NCI-H187 (cell line): ENCODE measurements at places on chromosomes 1 and 21.

GRCh38 chr1:4691766-4692405, 37.5 kb downstream of the AJAP1 start:
- no peak for DNase-seq

DNA sequence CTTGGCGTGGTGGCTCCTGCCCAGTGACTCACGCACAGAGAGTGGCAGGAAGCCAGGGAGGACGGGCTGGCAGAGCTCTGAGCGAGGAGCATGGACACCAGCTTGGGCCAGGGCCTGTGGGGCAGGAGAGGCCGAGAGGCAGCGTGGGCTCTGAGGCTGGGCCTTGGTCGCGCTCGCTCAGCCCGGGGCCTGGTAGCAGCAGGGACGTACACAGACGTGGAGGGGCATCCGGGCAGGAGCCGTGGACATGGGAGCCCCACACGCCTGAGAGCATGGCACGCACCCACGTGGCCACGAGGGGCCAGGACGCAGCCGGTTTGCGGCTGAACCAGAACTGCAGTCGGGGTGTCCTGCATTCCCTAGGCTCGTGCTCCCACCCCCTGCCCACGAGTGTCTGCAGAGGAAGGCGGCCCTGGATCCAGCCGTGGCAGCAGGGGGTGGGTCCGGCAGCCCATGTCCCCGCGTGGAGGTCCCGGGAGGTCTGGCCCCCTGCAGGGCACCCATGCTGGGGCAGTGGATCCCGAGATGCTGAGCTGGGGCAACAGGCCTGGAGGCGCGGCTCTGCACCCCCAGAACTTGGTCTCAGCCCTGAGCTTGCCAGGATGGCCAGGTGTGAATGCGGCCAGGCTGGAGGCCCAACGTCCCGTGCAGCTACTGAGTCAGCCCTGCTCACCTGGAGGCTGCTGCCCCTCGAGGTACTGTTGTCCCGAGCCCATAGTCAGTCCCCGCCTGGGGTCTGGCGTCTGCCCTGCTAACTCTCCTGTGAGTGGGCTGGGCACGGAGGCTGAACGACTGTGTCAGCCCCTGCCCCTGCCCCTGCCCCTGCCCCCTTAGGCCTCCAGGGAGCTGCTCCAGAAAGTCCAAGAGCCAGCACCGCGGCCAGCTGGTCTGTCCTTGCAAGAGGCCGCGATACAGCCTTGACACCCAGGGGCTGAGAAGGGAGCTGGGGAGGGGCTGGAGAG, 61.6 kb downstream of the SLX9 start:
- no peak for DNase-seq

DNA sequence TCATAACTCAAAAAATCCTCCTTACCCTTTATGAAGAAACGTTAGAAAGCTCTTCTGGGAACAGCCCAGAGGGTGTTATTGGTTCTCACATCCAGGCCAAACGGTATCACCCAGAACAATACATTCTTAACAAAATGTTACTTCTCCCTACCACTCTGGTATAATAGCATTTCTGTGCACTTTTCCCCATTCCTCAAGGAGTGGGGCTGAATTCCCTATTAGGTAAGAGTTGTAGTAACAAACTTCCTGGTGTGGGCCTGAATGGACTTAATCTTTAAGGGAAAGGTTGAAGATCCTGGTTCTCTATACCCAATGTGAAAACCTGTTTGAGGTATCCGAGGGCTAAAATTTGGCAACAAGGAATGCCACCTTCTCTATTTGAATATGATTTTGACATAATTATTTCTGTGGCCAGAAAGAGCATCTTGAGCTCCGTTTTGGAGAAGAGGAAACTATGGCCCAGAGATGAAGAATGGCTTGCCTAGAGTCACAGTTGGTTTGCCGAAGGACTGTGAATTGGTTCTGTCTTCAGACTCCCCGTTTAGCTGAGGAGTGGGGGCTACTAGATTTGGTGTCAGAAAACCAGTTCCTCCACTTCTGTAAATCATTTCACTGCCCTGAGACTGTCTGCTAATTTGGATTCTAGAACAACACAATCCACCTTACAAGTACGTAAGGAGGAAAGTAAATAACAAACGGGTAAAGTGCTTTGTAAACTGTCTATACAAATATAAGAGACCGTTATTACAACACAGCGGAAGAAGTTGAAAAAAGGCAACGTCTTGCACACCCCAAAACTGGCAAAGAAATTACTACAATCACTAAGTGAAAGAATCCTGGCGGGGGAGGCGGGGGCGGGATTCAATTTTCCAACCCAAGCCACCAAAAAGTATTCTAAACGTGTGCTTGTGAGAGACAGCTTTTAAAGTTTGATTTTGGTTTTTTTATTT, 2.3 kb downstream of the ANP32E start:
- DNase-seq = no peak

- DNase-seq = no peak
Observed at GRCh38 chr1:200317236-200317635, 92.6 kb downstream of the ZNF281 start.

- peak; percentile 85 for DNase-seq
Observed at GRCh38 chr1:204791453-204792353, 79.0 kb upstream of the NFASC start.

GRCh38 chr1:58784758-58785441, 1.1 kb upstream of the JUN start:
- peak; percentile 19 for DNase-seq

DNA sequence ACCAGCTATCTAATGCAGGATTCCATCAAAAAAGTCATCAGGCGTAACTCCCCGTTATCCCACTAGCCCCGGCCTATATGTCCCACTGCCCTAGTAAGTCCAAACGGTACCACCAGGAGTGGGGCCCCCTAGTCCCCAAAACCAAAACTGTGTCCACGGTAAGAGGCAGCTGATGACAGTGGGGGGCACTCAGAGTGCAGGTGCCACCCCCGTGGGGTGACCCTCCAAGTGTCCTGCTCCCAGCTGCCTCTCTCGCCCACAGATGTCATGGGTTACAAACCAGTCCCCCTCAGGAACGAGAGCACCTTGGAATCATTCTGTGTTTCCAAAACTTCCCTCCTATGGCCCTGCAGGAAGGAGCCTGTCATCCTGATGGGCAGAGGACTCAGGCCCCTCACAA, 10.9 kb upstream of the AURKAIP1 start:
- no peak for DNase-seq

DNA sequence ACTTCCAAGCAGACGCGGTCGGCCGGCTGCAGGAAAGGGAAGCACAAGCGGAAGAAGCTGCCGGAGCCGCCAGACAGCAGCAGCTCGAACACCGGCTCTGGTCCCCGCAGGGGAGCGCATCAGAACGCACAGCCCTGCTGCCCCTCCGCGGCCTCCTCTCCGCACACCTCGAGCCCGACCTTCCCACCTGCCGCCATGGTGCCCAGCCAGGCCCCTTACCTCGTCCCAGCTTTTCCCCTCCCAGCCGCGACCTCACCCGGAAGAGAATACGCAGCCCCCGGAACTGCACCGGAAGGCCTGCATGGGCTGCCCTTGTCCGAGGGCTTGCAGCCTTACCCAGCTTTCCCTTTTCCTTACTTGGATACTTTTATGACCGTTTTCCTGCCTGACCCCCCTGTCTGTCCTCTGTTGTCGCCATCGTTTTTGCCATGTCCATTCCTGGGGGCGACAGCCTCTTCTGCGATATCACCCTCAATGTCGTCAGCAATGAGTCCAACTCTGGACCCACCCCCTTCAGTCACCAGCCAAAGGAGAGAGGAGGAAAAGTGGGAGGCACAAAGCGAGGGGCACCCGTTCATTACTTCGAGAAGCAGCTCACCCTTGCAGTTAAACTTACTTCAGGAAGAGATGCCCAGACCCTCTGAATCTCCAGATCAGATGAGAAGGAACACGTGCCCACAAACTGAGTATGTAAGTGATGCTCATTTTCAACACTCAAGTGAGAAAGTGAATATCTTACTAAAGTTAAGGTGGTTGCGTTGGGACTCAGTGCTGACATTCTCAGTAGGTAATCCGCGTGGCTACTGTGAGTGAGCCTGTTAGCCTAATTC, 25.5 kb downstream of the UTS2 start:
- no peak for DNase-seq

GRCh38 chr1:214354440-214355148, 73.6 kb downstream of the SMYD2 start:
- DNase-seq = no peak

- DNase-seq = no peak
Observed at GRCh38 chr21:32710069-32710784, 17.6 kb downstream of the SYNJ1 start.

GRCh38 chr1:233294913-233295236, 650 bp downstream of the PCNX2 start:
- no peak for DNase-seq

GRCh38 chr1:68798071-68798470, 301.2 kb upstream of the DEPDC1 start:
- DNase-seq = no peak

DNA sequence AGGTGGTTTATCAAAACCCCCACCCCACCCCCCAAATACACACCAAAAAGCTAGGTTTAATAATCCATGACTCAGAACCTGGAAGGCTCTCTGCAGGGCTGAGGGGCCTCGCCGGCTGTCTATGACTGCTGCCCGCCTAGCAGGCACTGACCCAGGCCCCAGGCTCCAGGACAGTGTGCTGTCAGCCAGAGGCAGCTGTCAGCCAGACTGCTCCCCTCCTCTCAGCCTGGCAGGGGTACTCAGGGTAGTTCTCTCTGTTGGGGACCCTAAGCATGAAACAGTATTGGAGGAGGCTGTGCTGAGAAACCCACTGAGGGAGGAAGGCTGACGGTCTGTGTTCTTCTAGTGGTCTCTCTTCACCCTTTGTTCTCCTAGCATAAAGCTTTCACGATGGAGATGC, 90.3 kb downstream of the CCDC185 start:
- no peak for DNase-seq

- no peak for DNase-seq
Observed at GRCh38 chr1:18009478-18009961, 98.1 kb upstream of the IGSF21 start.

- DNase-seq = no peak
Observed at GRCh38 chr1:97243973-97244560, 522.5 kb downstream of the PTBP2 start.

DNA sequence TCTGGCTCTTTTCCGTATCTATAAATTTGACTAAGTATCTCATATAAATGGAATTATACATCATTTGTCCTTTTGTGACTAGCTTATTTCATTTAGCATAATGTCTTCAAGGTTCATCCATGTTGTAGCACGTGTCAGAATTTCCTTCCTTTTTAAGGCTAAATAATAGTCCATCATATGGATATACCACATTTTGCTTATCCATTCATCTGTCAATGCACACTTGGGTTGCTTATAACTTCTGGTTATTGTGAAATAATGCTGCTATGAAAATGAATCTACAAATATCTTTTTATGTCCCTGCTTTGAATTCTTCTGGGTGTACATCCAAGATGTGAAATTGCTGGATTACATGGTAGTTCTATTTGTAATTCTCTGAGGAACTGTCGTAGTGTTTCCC, 119.6 kb downstream of the RHOU start:
- DNase-seq = no peak

GRCh38 chr1:220761688-220762427, 13.7 kb downstream of the MTARC2 start:
- DNase-seq = no peak

DNA sequence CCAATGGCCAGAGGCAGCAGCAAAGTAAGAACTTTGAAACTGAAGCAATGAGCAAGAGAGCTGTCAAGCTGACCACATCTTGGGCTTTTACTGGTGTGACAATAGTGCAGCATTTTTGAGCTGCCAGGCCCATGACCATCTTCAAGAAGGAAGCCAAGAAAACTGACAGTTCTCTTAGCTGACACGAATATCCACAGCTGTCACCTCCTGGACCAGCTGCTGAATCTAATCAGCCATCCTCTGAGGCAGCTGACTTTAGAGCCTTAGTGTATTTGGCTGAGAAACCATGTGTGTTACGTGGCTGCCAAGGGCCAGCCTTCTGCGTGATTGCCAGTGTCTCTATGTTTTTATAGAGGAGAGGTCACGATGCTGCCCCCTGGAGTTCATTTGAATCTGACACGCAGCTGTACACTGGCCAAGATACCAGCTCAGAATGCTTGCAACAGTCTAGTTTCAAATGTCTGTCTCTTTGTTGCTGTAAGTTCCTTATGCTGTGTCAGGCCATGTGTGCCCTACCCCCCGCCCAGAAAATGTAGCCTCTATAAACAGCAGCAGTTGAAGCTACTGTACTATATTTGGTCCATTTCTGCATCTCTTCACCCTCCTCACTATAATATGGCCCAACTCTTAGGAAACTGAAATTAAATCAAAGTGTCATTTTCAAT, 39.7 kb downstream of the PALMD start:
- no peak for DNase-seq

DNA sequence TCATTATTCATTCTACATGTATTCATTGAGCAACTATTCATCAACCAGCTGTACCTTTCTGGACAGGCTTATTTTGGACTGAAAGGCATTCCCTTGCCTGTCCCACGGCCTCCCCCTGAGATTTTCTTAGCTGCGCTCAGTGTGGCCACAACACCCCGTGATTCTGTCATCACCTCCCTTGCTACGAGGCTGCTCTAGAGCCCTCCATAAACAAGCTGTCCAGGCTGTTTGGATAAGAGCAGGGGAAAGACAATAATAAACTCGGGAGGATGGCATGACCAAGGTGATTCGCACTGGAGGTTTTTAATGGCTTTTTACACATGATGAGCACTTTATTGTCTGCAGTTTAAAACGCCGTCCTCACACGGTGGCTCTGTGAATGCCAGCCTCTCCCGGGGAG, 139.7 kb downstream of the ROR1 start:
- no peak for DNase-seq

- DNase-seq = no peak
Observed at GRCh38 chr1:208105756-208106155, 138.4 kb downstream of the PLXNA2 start.

DNA sequence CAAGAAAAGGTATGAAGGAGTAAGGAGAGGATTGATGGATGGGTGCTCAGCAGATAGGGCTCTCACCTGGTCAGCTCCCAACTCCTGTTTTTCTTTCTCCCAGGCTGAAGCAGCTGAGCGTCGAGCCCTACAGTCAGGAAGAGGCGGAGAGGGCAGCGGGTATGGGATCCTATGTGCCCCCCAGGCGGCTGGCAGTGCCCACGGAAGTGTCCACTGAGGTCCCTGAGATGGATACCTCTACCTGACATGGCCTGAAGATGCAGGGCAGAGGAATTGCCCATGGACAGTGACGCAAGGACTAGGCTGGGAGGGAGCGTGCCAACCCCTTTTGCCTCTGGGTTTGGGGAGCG, 739 bp downstream of the ZNF593 start:
- DNase-seq = no peak

DNA sequence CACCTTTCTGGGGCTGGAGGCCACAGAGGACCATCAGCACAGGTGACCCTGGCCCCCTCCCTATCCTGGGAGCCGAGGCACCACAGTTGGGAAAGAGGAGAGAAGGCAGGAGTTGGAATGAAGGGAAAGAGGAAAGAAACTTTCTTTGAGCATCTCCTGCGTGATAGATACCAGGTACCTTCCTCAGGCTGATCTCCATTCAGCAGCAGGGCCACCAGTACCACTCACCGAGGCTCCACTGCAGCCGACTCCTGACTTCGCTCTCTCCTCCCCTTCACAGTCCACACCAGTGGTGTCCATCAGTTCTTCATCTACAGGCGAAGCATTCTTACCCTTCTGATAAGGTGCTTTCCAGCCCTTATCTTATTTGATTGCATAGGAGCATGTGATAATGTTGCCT, 55.3 kb downstream of the LGR6 start:
- no peak for DNase-seq
